Fibroblast of skin of left quadriceps (primary cell): ENCODE measurements at places on chromosomes 6 and 20.

DNA sequence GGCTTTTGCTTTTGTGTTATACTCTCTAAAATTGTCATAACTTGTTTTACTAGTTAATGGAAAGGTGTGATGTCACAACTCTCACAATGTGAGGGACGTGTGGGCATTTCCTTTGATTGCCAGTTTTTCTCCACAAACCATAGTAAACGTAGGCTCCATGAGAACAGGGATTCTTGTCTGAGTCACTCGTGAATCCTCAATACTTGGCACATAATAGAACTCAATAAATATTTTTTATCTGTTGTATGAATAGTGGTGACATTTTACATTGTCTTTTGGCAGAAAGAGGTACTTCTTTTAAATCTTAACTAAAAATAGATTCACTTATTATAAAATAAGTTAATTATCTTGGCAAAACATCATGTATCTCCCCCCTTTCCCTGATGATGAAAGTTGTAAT, 69.0 kb upstream of the CNKSR3 start:
- DNase-seq = peak; percentile 36

- DNase-seq = no peak
Observed at GRCh38 chr6:1242446-1242845, 69.5 kb upstream of the FOXQ1 start.

GRCh38 chr6:69555088-69555638, 241.6 kb downstream of the LMBRD1 start:
- no peak for DNase-seq

DNA sequence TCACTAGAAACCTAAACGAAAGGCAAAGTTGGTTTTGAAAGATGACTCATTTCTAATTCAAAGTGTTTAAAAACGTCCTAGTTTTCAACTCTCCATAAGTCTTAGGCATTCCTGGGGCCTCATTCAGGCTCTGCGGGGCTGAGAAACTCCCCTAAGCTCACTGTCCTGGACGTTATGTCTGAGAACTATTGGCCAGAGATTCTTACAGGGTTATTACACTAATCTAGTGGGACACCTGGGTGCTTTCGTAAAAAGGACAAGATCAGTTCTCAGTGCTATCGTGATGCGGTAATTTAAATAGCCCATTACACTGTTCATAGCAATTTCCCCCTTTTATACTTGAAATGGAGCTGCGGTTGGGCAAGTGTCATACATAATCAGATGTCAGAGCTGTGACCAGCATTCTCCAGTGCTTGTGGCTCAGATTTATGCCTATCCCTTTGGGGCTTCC, 280.9 kb downstream of the QKI start:
- no peak for DNase-seq

DNA sequence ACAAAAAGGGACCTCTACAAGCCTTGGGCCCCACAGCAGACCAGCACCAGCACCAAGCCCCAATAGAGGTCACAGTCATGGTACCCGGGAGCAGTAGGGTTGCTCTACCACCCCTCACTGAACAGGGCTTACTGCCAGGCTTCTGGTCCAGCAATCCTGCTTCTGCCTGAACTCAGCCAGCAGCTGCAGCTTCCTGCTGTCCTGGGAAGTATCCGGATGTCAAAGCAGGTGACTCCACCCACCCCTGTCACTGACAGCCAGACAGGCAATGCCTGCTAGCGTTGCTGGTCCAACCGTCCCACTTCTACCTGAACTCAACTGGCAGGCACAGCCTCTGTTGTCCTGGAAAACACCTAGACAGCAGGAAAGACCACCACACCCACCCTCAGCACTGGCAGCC, 47.0 kb upstream of the PCSK2 start:
- DNase-seq = no peak

DNA sequence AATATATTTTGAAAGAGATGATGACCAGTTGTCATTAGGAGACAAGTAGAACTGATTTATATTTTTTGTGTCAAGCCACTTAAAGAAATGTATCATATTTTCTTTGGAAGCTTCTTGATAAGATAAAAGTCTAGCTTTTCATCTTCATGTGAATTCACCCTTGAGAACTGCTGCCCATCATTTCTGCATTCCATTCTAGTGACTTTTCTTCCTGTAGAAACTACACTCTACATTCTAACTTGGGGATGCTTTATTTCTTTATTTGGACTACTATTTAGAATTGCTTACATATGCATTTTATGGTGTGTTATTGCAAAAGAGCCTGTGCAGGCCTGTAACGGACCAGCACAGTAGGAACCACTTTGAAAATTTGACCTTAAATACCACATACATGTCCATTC, 335.0 kb upstream of the KCNQ5 start:
- peak; percentile 69 for DNase-seq

- DNase-seq = peak; percentile 86
Observed at GRCh38 chr20:50646483-50646996, 44.8 kb downstream of the RIPOR3 start.

DNA sequence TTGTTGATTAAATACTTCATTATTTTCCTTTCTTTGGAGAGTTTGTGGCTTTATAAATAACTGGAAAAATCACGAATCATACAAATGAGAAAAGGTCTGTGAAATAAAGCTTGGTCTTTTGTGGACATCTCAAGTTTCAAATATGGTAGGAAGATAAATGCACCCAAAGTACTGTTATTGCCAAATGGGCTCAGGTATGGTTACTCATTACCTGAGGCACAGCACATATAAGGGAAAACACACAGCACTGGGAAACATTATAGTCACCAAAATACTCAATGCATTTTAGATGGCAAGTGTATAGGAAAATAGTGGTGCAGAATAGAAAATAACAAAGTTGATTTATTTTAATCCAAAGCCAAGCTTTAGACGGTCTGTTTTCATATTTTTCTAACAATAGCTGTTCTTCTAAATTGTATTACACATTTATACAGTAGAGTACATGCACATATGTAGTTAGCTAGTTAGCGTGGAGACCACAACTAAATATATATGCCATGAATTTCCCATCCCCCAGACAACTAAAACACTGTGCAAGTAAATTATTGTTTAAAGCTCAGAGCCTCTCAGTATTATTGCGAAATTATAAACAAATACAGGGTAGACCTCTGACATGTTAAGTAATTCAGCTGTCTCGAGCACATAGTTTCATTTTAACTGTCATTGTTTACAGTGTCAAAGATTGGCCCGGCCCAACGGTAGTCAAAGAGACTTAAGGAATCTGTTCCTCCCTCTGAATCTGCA, 336.0 kb downstream of the SYNE1 start:
- no peak for DNase-seq

- peak; percentile 7 for DNase-seq
Observed at GRCh38 chr20:32945710-32946221, 58.5 kb downstream of the SUN5 start.

GRCh38 chr6:21791056-21791455, 197.5 kb downstream of the SOX4 start:
- no peak for DNase-seq

- no peak for DNase-seq
Observed at GRCh38 chr6:140671926-140672325, 1297.5 kb upstream of the CITED2 start.

- DNase-seq = no peak
Observed at GRCh38 chr6:38176797-38177751, 357.5 kb downstream of the ZFAND3 start.

- DNase-seq = no peak
Observed at GRCh38 chr6:90082847-90083246, 188.6 kb downstream of the GJA10 start.

- peak; percentile 77 for DNase-seq
Observed at GRCh38 chr20:47546184-47547033, 44.7 kb downstream of the NCOA3 start.

- DNase-seq = no peak
Observed at GRCh38 chr6:25366903-25367545, 87.8 kb downstream of the CARMIL1 start.

GRCh38 chr20:50380697-50381040, 129.5 kb upstream of the PTPN1 start:
- DNase-seq = peak; percentile 24

DNA sequence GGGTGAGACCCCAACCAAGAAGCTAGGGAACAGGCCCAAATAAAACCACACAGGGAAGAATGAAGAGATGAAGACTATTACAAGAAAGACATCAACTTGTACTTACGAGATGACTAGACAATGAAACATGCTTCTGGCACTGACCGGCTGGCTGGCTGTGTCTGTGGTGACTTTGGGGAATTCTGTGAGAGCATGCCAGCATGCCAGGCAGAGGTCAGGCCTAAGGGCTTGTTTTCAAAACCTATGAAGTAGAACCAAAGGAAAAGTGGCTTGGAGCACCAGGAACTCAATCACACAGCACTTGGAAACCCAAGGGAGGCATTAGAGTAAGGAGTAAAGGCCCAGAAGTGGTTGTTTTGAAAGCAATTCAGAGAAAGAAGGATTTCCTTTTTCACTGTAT, 28.4 kb upstream of the GSTA3 start:
- no peak for DNase-seq

- no peak for DNase-seq
Observed at GRCh38 chr6:28558629-28559028, 32.9 kb downstream of the GPX5 start.

DNA sequence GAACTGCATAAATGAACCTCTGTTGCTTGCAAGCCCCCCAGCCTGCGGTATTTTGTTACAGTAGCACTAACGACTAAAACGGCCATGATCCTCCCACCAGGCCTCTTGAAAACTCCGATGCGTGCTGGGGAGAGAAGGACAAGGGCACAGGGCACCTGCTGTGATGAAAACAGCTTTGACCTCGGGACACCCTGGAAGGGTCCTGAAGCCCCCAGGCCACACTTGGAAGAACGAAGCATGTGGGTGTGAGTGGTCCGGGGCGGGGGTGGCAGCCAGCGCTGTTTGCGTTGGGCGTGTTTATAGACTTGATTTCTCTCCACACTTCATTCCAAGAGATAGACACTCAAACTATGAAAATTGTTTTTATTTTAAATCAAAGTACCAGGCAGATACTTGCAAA, 13.2 kb upstream of the HELZ2 start:
- DNase-seq = no peak
